ENCODE measurements at places on chromosomes 4 and X. TPM values are rescaled to one million over a fixed set of nuclear protein-coding genes. Genes with fewer than 3 reads are reported as not detected.

The EDNRA gene
- total RNA-seq: 41.5 TPM

The SLC49A3 gene
- total RNA-seq: 11.0 TPM

The KLHL4 gene
- 0.25 TPM for total RNA-seq

The DKK2 gene
- total RNA-seq: 0.49 TPM

The UGT2A1 gene
- total RNA-seq: not detected

The SPOCK3 gene
- 0.74 TPM for total RNA-seq

Data from vagina (tissue), 2 donors.